Left renal cortex interstitium (tissue), 4 donors: ENCODE measurements at places on chromosomes 7 and 10.

DNA sequence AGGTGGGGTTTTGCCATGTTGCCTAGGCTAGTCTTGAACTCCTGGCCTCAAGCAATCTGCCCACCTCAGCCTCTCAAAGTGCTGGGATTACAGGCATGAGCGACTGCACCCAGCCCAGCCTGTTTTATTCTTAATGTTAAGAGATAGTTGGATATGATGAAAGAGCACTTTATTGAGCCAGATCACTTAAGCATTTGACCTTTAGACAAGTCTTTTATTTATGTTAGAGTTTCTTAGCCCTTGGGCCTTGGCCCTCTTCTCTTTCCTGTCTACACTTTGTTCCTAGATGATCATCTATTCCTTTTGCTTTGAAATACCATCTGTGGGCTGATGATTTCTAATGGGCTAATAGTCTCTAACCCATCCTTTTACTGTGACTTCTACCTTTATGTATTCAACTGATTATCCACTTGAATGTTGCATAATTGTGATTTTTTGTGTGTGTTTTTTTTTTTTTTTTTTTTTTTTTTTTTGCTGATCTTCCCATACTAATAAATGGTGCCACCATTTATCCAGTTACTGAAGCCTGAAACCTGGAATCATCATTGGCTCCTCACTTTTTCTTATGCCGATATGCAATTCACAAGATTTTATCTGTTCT is 34.8 kb downstream of the BTRC start:
- DNase-seq = no peak

- DNase-seq = no peak
Measured at GRCh38 chr10:58660575-58661255, 148.0 kb downstream of the BICC1 start.

DNA sequence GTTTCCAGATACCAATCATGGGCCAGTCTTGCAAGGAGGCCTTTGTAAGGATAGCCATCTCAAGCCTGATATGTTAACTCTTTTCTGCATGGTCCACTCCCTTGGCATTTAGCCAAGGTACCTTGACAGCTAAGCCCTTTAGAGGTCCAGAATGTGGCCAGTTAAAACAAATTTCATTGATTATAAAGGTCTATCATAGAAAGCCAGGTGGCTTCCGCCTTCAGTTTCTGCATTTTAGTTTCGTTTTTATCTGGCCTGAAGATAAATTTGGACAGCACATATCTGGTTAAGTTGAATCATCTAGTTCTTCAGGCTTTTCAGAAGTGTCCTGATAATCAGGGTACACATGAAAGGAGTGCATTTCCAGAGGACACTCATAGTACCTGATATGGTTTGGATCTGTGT is 30.7 kb downstream of the ANKIB1 start:
- no peak for DNase-seq

DNA sequence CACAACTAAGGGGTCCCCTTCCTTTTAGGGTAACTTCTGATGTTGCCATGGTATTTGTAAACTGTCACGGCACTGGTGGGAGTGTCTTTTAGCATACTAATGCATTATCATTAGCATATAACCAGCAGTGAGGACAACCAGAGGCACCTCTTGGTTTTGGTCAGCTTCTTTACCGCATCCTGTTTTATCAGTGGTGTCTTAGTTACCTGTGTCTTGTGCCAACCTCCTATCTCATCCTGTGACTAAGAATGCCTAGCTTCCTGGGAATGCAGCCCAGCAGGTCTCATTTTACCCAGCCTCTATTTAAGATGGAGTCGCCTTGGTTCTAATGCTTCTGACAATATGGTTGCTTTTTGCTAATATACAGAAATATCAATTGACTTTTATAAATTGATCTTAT is 54.9 kb downstream of the AHCYL2 start:
- DNase-seq = no peak

DNA sequence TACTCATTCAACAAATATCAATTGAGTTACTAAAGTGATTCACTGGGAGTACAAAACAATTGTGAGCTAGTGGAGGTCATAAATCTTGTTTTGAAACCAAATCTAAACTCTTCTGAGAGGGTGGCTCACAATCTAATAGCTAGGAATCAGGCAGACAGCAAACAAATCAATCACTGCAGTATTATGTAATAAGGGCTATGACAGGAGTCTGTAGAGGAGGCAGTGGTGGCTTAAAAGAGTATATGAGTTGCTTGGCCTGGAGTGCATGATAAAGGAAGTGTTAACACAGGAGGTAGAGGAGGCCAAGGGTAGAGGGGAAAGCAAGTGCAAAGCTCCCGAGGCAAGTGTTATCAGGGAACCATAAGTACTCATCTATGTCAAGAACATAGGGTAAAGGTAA is 16.5 kb downstream of the MYPN start:
- no peak for DNase-seq

DNA sequence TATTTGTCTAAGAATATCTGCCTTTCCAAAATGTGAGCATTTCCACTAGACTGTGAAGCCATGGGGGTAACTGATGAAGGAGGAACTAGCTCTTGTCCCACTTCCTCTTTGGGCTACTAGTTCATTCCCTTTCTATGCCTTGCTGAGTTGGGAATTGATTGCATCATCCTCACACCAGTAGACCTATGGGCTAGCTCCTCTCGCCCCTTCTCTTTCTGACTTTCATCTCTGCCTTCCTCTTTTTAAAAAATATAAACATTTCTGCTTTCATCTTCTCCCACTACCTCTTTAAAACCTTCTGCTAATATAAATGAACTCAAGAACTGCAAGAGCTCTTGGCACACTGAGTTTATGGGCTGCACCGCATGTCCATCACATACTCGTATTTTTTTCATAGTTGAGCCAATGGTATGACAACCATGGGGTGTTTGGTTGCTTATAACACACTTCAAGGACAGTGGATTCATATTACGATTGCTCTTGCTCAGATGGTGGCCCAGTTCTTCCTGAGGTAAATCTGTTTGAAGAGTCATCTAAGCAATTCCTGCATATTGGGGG is 182.0 kb downstream of the REEP3 start:
- DNase-seq = no peak

GRCh38 chr10:49571388-49571787 is 32.5 kb upstream of the ERCC6 start:
- DNase-seq = no peak

DNA sequence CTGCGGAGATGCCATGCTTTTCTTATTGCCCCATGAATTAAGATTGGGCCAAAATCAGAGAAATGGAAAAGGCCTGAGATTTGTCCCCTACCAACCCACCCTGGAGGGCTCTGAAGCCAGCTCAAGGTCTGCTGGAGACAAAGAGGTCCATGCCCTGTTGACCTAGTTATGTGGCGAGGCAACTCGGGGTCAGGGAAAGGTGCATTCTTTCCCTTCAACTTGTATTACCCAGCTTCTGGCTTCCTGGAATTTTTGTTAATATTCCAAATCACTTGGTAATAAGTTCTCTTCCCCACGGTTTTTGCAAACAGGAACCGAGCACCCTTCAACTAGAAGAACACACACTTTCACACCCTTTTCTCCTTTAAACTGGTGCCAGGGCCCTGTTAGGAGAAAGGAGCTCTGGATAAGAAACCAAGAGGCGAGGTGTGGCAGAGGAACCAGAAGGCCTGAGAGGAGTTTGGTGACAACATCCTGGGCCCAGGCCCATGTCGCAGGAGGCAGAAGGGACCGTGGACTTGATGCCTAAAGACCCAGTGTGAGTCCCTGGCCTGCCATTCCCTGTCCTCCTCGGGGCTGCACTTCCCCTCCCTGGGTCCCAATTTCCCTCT is 12.5 kb upstream of the SFRP5 start:
- DNase-seq = no peak

DNA sequence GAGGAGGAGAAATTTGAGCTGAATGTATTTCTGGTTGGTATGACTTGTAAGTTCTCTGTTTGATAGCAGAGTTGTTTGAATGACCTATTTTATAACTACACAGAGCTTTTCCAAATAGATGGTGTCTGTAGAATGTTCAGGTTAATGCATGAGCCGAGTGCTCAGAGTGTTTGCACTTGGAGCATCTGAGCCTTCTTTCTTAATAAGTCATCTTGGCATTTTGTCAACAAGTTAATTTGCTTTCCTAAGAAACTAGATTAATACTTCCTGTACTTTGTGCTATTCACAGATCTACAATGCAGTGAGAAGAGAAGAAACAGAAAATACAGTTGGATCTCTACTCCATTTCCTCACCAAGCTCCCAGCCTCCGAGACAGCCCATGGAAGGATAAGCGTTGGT is 138.2 kb downstream of the PLCE1 start:
- no peak for DNase-seq

DNA sequence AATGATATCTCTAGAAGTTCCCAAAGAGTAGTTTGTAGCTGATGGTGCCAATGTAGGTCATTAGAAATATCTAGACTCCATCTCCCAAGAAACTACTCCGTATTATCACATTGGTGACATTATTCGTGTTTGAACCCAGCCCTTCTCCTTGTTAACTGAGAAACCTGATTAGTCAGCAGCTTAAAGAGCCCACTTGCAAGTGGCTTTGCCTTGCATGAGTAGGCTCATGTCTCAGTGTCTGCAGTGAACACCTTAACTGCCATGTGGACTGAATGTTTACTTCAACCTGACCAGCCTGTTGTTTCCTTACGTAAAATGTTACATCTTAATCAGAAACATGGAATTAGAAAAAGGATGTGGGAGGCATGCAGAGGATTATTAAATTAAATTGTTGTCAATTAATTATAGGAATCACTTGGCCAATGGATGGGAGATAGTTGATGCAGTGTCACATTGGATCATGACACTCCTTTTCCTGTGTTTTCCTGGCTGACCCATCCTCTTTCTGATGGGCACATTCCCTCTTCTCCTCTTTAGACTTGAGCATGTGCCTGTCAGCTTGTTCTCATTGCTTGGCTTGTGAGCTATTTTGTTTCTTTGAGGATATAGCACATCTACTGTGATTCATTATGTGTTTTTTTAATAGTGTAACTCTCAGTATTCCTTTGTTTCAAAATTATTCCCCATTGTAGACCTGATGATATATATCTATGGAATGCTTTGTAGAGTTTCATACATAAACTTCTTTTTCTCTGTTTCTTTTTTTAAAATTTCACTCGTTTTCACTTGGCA is 18.0 kb downstream of the STARD3NL start:
- DNase-seq = no peak

DNA sequence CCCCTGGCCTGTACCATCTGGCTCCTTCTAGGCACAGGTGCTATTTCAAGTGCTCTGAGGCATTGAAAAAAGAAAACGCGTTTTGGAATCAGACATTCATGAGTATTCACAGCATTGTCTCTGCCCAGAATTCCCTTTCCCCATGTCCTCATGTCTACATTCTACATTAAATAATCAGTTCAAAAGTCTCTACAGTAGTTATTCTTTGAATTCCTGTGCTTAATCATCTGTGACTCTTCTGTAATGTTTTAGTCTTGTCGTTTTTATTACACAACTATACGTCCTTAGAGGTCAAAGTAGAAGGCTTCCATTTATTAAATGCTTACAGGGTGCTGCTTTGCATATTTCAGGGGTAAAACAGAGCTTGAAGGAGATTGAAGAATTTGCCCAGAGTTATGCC is 95.7 kb downstream of the BICC1 start:
- DNase-seq = no peak

DNA sequence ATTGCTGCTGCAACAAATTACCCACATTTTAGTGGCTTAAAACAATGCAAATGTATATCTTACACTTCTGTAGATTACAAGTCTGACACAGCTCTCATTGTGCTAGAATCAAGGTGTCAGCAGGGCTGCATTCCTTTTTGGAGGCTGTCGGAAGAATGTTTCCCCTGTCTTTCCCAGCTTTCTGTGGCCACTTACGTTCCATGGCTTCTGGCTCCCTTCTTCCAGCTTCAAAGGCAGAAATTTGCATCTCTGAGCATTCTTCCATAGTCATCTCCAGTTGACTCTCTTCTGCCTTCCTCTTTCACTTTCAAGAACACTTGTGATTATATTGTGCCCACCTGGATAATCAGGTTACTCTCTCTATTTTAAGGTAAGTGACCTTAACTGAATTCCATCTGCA is 125.3 kb downstream of the GPR158 start:
- DNase-seq = no peak

DNA sequence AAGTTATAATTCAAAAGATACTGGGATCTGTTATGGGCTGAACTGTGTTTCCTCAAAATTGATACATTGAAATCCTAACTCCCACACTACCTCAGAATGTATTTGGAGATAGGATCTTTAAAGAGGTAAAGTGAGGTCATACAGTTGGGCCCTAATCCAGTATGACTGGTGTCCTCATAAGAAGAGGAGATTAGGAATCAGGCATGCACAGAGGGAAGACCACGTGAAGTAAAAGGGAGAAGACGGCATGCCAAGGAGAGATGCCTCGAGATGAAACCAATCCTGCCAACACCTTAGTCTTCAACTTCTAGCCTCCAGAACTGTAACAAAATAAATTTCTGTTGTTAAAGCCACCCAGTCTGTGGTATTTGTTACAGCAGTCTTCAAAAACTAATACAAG is 5.9 kb upstream of the CFAP69 start:
- DNase-seq = no peak

DNA sequence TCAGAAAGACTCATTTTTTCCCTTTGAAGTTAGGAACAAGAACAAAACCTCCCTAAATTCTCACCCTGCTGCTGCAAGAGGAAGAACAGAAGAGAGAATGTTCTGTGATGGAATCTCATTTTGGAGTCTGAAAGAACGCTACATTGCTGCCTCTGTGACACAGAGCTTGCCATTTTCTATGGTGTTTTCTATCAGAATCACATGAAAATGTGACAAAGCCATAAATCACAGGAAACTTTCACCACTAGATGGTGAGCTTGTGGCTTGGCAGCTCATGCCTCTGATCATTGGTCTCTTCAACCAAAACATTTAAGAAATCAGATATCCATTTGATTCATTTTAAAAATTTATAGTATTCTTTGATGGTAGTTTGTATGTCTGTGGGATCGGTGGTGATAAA is 82.9 kb downstream of the CADPS2 start:
- no peak for DNase-seq

- no peak for DNase-seq
Measured at GRCh38 chr7:117051808-117052207, 98.5 kb downstream of the ST7 start.
